ENCODE measurements at places on chromosomes 4 and X.
A peak's percentile ranks its signal among the peaks of the same experiment; 100 is the strongest.

- no peak for DNase-seq
Observed at GRCh38 chr4:113784497-113785250, 23.1 kb upstream of the CAMK2D start.

DNA sequence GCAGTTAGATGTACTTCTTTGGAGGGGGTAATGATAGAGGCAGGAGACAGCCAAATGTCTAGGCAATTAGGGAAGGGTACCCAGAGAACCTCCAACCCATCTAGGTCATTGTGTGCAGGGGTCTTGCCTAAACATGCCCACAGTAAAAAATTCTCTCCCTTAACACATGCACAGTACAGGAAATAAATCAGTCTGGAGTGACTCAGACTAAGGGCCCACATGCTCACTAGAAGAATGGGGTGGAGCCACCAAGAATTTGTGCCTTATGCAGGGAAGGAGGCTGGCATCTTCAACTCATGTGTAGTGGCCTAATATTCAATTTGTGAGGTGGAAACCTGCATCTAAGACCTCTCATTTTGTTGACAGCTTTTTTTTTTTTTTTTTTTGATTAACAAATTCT, 945.3 kb upstream of the GRIA3 start:
- no peak for DNase-seq

- no peak for DNase-seq
Observed at GRCh38 chr4:110795971-110796370, 173.1 kb upstream of the PITX2 start.

GRCh38 chrX:45849261-45849862, 648.7 kb upstream of the DIPK2B start:
- DNase-seq: peak; percentile 64

DNA sequence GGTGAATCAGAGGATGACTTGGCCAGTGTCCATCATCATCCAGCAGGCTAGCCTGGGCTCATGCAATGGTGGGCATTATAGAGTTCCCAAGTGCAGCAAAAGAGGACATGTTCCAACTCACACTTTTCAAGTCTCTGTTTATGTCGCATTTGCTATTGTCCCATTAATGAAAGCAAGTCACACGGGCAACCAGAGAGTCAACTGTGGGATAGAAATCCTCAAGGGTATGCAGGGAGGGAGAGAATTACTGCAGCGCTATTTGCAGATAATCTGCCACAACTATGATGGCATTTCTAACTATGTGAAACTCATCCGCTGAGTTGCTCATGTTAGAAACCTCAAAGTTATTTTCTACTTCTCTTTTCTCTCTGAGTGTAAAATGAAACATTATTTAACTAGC, 78.5 kb upstream of the TAB3 start:
- DNase-seq: no peak

DNA sequence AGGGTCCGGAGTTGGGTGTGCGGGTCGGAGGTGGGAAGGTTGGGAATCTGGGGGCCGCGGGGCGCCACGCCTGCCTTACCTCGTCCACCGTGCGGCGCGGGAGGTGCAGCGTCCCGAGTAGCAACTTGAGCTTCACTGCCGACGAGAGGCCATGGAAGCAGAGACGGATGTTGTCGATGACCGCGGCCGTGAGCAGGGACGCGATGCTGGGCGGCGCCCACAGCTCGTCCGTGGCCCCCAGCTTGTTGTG, 178 bp downstream of the NELFA start:
- DNase-seq: no peak

- DNase-seq: no peak
Observed at GRCh38 chr4:83757121-83757621, 221.3 kb downstream of the GPAT3 start.

GRCh38 chr4:15902746-15903145, 35.8 kb downstream of the FGFBP1 start:
- no peak for DNase-seq

DNA sequence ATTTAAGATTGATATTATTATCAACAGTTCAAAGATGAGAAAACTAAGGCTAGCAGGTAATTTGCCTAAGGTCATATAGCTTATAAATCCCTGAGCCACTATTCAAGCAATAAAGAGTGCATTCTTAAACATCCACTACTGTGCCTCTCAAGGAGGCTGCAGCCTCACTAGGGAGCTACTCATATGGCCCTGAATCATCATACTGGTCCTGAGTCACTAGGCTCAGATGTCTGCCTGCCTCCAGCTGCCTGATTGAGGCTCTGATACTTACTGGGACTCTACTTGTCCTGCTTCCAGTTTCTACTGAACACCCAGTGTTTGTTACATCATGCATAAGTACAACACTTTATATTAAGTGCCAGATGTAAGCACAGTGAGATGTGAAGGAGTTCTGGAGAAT, 110.7 kb downstream of the AASDH start:
- no peak for DNase-seq

DNA sequence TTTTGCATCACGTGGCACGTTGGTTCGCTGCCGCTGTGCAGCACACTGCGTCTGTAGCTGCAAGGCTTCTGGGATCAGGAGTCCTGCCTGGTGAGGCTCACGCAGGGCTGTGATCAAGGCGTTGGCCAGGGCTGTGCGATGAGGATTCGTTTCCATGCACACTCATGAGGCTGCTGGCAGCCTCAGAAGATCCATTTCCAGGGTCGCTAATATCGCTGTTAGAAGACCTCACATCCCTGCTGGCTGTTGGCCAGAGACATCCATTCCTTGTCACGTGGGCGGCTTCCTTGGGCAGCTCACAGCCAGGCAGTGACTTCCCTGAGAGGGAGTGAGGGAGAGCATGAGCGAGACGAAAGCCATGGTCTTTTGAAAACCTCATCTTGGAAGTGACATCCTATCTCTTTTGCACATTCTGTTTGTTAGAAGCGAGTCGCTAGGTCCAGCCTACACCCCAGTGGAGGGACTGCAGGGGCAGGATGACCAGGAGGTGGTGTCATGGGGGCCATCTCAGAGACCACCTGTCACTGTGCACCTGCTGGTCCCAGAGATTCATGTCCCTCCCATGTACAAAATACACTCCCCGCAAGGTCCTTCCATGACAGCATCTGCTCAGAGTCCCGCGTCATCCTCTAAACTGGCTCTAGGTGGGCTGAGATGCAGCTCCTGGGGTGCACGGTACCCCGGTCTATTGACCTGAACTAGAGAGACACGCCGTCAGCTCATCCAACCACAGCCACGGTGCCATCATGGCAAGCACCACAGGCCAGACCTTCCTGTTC, 12.2 kb downstream of the RGS12 start:
- DNase-seq: no peak

GRCh38 chr4:180860089-180860720, 1383.0 kb upstream of the TENM3 start:
- no peak for DNase-seq

DNA sequence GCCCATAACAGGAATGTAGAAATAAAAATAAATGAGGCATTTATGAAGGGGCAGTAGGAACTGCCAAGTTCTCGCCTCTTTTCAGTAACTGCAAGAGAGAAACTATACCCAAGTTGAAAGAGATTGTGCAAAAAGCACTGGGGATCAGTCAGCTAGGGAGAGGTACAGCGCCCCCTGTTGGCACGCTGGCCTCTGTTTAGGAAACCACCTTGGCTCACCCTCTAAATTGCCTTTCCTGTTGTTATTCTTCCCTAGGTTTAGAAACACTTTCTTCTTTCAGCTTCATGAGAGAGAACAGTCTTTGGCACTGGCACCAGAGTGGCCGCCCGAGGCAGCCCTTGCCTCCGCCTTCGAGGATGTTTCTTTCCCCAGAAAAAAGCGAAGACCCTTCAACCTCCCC, 348.5 kb downstream of the MID1IP1 start:
- DNase-seq: peak; percentile 47

DNA sequence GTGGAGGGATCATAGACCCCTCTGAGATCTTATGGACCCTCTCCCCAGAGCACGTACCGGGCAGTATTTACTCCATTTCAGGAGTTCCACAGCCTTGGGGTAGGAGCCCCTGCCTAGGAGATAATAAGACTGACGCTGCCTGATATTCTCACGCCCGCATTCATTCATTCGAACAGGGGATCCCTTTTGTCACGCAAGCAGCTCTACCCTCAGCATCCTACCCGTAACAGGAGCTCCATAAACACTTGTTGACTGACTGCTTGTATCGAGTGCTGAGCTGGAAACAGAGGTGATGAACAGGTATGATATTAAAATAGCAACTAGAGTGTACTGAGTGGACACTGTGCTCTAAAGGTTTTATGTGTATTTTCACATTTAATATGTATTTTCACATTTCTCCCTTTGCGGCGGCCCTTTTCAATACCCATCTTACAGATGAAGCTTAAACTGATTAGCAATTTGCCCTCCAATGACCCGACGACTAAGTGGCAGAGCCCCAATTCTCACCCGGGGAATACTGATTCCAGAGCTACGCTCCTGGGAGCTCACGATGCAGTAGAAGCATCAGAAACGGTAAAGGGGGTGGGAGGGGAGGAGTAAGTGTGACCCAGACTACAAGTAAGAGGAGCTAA, 888 bp downstream of the RAB28 start:
- DNase-seq: no peak

- no peak for DNase-seq
Observed at GRCh38 chrX:40663078-40663740, 15.8 kb upstream of the CXorf38 start.

DNA sequence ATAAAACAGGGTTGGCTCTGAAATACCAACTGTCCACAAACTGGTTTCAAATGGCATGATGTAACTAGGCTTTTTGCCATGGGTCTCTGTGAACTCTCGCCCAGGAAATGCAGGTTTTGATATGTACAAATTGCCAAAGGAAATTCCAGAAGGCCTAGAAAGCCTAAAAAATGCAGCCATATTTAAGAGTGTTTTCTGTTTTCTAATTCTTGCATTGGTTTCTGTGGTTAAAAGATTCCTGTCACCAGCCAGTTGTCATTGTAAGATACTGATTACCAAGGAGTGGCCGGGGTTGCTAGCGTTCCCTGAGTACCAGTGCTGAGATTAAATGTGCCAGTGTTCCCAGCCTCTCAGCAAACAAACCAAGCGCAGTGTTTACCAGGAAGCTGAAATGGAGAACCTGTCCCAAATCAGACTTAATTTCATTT, 53.9 kb upstream of the SORBS2 start:
- no peak for DNase-seq

Measured in CD4-positive, alpha-beta T cell (primary cell).